Common myeloid progenitor, CD34-positive (primary cell): ENCODE measurements at places on chromosomes 1 and 21.

DNA sequence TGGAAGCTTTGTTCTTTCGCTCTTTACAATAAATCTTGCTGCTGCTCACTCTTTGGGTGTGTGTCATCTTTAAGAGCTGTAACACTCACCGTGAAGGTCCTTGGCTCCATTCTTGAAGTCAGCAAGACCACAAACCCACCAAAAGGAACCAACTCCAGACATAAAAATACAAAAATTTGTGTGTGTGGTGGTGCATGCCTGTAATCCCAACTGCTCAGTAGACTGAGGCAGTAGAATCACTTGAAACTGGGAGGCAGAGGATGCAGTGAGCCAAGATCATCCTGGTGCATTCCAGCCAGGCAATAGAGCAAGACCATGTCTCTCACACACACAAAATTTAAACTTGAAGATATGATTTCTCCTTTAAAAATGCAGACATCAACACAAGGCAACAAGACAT, 1431.7 kb upstream of the B3GALT2 start:
- no peak for DNase-seq

- DNase-seq: no peak
Observed at GRCh38 chr1:173168941-173169340, 38.2 kb downstream of the TNFSF4 start.

GRCh38 chr1:6985549-6986276, 200.5 kb downstream of the CAMTA1 start:
- DNase-seq: no peak

GRCh38 chr1:156860113-156860627, 495 bp upstream of the NTRK1 start:
- peak; percentile 31 for DNase-seq

DNA sequence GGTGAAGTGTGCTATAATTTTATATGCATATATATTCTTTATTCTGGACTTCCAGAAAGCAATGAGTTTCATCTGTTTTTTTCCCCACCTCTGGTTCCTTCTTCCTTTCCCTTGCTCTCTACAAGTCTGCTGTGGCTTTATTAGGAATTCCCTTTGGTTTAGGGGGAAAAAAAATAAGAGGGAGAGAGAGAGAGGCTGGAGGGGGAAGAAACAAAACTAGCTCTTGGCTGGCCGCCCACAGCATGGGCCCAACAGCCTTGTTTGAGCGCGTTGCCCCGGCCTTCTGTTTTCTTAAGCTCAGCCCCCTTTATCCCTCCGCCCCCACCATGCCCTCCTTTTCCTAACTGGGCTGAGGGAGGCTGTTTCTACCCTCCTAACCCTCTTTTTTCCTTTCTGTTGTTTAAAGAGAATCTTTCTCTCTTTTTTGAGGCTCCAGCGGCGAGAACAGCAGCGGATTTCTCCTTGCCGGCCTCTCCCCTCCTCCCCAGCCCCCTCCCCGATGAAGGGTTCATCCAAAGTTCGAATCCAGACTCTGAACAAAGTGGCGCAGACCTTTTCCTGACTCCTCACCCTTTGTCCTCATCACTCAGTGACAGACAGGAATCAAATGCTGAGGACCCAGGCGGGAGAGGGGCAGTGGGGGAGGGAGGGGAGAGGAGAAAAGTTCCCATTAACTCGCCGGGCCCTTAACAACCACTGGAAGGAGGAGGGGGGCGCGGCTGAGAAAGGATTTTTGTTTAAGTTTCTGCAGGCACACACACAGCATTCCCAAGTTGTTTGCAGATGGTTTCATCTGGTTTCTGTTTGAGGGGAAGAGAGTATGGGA, 29.7 kb downstream of the PBX1 start:
- DNase-seq: peak; percentile 73

DNA sequence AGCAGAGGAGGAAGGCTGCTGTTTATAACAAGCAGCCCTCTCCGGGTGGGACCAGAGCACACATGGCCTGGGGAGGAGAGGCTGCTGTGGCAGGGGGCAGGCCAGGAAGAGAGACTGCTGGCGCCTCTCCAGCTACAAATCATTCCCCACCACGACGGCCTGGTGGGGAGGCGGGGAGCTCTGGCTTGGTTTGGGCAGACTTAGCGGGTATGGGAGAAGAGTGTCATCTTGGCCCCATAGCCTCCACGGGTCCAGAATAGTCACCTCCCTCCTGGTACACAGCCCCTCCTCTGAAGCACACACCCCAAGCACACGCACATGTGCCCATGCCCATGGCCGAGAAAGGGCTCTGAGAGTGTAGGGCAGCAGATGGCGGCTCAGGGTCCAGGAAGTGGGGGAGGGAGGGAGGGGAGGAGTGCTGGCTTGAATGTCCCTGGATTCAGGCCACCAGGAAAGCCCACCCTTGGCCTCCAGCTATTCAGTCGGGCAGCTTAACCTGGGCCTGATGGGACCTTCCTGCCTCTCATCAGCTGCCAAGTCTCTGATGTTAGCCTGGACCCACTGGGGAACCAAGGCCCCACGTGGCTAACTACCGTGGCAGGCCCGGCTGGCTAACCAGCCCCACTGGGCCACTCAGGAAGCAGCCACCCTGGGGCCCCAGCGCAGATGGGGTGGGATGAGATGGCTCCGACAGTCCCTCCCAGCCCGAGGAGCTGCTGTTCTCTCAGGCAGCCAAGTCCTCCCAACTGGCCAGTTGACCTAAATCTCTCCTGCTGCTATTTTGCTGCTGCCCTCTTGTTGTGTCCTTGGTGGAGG, 10.9 kb downstream of the LRP8 start:
- DNase-seq: peak; percentile 55

DNA sequence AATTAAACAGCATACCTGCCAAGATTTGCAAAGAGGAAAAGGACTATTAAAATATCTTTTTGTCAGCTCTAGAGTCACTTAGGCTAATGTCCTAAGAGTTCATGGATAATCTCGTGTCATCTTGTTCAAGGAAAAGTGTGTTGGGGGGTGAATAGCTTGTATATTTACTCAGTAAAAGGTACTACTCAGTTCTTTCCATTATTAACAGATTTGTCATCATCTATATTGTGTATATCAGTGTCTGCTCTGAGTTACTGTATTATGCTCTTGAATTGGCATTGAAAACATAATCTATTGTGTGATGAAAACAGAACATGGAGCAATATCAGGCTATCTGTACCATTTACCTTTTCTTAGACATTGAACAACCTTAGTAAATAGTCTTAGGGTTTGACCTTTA, 41.9 kb downstream of the SMG7 start:
- no peak for DNase-seq

- no peak for DNase-seq
Observed at GRCh38 chr21:36489776-36490165, 9.8 kb upstream of the CLDN14 start.

DNA sequence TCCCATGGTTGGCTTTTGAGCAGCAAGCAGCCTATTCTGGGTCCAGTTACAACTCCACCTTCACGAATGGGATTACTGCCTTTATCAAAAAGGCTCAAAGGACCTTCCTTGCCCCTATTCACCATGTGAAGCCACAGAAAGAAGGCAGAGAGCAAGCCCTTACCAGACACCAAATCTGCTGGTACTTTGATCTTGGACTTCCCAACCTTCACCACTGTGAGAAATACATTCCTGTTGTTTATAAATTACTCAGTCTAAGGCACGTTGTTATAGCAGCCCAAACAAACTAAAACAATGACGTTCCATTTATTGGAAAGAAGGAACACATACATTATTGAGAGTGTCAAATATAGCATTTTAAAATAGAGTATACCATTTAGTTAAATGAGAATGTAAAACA, 1557.9 kb downstream of the PLA2G4A start:
- DNase-seq: no peak

DNA sequence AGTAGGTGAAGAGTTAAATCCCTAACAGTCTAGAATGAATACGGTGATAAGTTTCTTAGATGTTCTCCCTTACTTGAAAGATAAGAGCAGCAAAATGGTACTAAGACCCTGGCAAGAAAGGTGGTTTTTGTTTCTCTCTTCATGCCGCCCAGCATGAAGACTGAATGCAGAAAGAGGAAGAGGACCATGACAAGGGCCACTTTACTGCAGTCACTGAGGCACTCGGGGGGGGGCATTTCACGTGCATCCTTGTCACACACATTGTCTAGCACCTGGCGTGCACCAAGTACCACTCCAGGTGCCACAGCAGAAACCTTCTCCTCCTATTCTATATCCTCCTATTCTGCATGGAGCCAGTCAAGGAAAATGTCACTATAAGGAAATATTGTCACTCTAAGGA, 222.0 kb downstream of the TOMM20 start:
- DNase-seq: no peak

DNA sequence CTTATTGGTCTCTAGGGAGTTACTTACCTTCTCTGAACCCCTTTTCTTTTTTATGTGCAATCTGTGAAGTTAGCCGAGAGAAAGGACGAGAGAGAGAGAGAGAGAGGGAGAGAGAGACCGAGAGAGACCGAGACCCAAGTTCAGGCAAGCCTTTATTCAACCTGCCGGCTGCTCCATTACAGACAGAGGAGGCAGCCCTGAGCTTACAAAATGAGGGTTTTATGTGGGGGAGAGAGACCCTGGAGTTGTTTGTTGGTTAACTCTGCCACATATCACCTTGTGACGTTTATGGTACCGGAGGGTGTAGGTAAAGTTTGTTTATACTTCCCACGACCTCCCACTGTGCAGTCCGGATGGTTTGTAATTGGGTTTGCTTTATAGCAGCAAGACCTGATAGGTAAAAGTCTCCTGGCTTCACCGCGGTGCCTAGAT, 1.5 kb upstream of the MCOLN3 start:
- peak; percentile 39 for DNase-seq

DNA sequence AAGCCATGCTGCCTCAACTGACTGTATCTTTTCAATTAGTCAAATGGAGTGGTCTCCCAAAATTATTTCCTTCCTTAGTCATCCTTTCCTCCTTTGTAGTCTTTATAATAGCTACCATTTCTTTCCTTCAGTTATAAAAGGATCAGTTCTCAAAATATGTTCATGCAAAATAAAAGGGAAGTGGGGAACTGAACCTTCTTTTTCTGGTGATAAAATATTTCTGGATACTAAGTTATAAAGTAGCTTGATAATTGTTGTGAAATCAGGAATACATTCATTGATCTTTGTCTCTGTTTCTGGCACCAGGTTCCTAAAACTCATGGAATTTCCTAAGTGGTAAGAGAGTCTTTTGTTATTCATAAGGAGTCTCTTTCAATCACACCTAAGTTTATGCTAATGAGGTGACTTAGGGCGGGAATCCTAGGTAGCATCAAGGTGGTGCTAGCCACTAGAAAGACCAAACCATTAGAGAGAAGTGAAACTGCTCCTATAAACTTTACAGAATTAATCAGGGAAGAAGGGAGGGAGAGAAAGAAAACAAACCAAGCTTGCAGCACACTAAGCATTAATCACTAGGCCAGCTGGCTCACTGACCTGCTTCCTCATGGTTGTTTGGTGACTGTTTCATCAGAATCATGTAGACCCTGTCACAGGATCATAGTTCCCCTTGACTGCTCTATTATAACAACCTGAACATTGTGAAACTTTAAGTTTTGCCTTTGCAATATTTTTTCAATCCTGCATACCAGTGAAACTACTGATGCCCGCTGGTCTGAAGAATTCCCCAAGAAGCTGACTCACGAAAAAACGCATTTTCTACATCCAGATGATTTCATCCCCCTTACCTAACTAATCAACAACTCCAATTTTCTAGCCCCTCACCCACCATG, 161.6 kb upstream of the PTBP2 start:
- DNase-seq: no peak

DNA sequence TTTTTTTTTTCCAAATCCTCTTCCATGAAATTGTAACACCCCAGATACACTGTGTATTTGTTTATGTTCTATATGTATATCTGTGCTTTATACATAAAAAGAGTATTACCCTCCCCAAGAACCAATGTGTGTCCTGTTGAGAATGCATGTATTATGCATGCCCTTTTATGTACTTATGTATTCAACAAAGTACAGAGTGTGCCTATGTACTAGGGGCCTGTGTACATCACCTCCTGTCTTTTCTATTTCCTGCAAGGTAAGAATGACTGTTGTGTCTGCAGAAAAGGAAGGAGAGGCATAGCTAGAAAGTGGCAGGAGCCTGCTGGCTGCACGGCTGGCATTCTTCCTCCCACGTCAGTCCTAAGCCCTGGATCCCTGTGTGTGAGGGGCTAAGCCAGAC, 7.0 kb downstream of the TMEM61 start:
- DNase-seq: no peak

DNA sequence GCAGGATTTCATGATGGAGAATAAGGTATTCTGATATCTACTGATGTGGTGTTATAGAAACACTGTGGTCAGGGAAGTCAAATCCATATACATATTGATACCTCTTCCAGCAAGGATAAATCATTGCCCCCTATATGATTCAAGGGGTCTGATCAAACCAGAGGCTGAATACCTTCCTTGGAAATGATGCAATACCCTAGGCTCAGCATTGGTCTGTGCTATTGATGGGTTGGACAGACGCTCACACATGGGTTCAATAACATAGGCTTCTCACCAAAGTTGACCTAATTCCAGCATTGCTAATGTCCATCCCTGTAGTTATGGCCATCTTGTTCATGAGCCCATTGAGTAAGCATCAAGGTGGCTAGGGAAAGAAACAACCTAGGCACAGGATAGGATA, 257.0 kb upstream of the USP24 start:
- DNase-seq: no peak

DNA sequence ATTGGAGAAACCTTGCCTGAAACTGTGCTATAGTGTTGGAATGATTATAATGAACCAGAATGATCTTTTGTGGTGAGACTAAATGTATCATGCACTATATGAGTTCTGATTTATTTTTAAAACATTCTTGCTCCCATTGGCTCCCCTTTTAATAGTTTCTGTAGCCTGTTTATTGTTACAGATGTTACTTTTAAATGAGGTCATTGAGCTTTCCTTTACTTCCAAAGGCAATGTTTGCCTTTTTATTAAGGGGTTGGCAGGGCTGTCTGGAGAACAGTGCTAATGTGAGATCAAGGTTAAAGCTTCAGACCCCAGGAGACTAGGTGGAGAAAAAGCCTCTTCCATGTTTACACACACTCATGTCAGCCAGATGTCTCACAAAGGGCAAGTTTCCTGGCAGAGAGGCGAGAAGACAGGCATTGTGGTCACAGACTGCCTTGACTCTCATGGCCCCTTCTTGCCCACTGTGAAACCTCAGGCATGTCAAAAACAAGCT, 120.6 kb upstream of the RAVER2 start:
- peak; percentile 47 for DNase-seq

DNA sequence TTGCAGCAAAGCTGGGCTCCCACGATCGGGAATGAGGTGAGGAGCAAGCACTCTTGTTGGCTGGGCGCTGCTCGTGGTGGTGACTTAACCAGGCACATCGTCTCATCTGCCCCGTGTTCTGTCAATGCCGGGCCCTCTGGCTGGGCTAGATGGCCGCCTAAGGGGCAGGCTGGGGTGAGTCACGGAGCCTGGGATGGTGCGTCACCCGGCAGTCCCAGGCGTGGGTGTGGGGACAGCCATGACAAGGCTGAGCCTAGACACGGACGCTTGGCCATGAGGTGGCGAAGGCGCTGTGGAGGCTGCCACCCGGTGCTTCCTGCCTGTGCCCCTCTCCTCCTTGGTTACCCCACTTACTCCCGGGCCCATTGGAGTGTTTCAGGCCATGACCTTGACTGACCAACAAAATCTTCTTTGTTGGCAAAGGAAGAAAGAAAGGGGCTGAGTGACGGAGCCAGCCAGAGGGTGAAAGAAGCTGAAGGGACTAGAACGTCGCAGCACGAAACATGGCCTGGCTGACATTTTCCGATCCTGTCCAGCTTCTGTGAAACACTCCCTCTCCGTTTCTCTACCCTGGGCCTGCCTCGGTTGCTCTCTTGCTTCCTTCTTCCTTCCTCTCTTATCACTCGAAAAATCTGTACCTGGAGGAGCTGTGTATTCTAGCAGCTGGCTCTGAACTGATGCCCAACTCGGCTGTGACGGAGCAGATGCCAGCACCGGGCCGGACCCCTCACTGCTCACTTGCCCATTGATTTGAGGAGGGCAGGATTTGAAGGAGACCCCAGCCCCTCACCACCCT, 596 bp downstream of the CD247 start:
- no peak for DNase-seq
